ENCODE measurements at places on chromosomes 4 and X. TPM values are rescaled to one million over a fixed set of nuclear protein-coding genes. Genes with fewer than 3 reads are reported as not detected.

DNA sequence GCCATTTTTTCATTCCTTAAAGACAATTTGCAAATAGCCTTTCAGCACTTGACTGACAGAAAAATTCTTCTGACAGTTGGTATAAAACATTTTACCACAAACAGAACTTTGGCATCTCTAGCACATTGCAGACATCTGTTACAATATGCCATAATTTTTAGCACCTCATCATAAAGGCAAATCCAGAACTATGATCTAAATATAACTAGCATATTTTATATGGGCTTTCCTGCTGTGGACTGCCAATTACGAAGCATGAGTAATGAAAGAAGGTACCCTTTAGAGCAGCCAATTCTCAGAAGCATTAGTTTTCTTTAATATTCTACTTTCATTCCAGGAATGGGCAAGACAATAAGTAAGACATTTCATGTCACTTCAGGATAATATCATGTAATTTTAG, 647.4 kb upstream of the GALNT7 start:
- H3K36me3 ChIP-seq: no peaks in the 10 kb centered on the region
- no peak for DNase-seq
- H3K27me3 ChIP-seq: no peaks in the 10 kb centered on the region
- no peaks in the 10 kb centered on the region for H3K4me1 ChIP-seq
- no peak overlapping the region for H3K4me3 ChIP-seq

DNA sequence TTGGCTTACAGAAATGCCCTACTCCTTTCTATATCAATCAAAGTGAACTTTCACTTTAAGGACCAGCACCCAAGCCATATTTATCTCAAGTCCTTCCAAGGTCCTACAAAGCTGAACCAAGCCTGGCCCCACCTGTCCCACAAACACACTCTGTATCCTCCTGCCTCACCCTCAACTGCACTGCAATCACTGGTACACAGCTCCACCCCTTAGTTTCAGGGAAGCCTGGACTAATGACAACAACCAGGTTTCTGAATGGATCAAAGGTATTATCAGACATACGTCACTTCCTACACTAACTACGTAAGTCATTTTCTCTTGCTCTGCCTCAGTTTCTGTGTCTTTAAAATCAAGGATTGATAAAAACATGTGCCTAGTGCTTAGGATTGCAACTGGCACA, 205.6 kb upstream of the HS3ST1 start:
- no peaks in the 10 kb centered on the region for H3K4me1 ChIP-seq
- no peak for DNase-seq
- no peak overlapping the region for H3K27ac ChIP-seq
- H3K4me3 ChIP-seq: no peak overlapping the region
- no peaks in the 10 kb centered on the region for H3K36me3 ChIP-seq

DNA sequence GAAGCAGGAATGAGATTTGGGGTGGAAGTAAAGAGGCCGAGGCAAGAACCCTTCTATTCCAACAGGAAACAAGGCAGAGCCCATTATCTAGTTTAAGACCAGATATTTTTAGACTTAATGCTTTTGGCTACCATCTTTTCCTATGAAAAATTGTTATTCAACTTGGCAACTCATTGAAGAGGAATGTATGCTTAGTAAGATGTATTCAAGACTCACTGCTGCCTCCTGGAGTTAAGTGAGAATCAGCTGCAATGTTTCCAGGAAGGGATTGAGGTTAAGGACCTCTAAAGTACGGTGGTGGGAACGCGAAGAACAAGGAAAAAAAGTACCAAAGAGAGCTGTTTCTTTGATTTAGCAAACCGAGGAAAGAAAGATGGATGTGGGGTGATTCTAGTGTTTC, 89.1 kb downstream of the RAPGEF2 start:
- no peak overlapping the region for H3K4me3 ChIP-seq
- peaks cover 17% of the 10 kb centered on the region for H3K4me1 ChIP-seq
- peaks cover 3% of the 10 kb centered on the region for H3K36me3 ChIP-seq
- no peak for DNase-seq

DNA sequence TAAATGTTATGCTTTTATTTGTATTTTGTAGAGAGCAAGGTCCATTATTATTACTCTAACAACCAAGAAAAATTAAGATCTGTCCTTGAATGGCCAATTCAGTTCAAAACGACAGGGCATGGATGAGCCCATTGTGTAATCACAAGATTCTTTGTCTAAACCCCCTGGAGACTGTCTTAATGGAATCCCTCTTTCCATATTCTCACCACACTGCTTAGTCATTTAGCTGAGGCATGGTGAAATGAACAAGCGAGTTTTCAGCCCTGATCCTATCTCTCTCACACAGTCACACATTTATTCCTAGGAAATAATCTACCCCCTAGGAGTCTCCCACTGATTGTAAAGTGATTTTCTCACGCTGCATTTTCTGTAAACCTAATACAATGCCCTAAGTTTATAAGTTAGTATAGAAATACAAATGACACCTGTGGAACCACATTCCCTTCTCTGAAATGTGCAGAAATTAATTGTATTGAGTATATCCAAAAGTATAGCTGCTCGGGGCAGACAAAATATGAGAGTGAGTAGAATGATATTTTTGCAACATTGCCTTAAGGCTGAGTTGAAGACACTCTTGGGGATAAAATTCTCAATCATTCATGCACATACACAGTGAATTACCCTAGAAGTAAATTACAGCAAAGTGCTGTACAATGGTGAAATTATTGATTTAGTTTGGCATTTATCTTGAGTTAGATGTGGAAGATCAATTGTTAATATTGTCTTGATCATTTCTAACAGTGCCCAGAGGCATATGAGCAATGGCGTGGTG, 119.7 kb upstream of the PCDH7 start:
- no peaks in the 10 kb centered on the region for H3K27me3 ChIP-seq
- H3K27ac ChIP-seq: no peak overlapping the region
- H3K36me3 ChIP-seq: no peaks in the 10 kb centered on the region
- DNase-seq: no peak

DNA sequence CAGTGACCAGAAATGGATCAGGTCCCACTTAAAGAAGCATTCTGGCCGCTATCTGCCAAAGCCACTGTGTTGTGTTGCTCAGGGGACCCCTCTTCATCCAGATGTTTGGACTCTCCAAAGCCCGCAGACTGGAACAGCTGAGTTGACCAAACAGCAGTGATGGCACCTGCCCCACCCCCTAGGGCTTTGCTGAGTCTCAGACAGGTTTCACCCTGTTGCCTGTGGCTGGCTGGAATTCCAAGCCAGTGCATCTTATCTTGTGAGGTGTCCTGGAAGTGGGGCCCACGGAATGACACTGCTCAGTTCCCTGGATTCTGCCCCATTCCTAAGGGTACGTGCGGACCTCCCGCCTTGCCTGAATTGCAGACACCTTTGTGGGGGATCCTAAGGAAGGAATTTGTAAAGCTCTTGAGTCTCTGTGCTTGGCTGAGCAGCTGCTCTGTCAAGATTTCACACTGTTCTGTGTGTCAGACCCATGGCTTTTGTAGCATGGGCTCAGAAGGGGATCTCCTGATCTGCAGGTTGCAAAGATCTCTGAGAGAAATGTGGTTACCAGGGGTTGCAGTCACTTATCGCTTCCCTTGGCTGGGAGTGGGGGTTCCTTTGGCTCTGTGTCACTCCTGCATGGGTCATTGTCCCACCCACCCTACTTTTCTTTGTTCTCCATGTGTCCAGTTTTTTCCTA, 1707.9 kb upstream of the PCDH10 start:
- H3K27ac ChIP-seq: no peak overlapping the region
- H3K36me3 ChIP-seq: no peaks in the 10 kb centered on the region
- no peaks in the 10 kb centered on the region for H3K27me3 ChIP-seq
- no peaks in the 10 kb centered on the region for H3K4me1 ChIP-seq
- no peak overlapping the region for H3K4me3 ChIP-seq

GRCh38 chr4:52234561-52235440, 183.7 kb downstream of the SPATA18 start:
- H3K4me3 ChIP-seq: no peak overlapping the region
- no peaks in the 10 kb centered on the region for H3K27me3 ChIP-seq
- DNase-seq: no peak
- no peaks in the 10 kb centered on the region for H3K4me1 ChIP-seq

Gene MAOA
- total RNA-seq: 132 TPM

- no peak overlapping the region for H3K27ac ChIP-seq
- H3K27me3 ChIP-seq: no peaks in the 10 kb centered on the region
- no peak for DNase-seq
- no peaks in the 10 kb centered on the region for H3K36me3 ChIP-seq
Observed at GRCh38 chr4:11155208-11155867, 273.4 kb downstream of the HS3ST1 start.

Gene SLC35A2
- total RNA-seq: 23.7 TPM

- peak overlapping the region; percentile 83 for H3K27ac ChIP-seq
- H3K36me3 ChIP-seq: no peaks in the 10 kb centered on the region
- H3K27me3 ChIP-seq: no peaks in the 10 kb centered on the region
- H3K4me1 ChIP-seq: peaks cover 42% of the 10 kb centered on the region
Observed at GRCh38 chrX:13094374-13094773, 50.0 kb upstream of the FAM9C start.

GRCh38 chr4:22932326-22932725, 239.6 kb downstream of the GBA3 start:
- H3K4me1 ChIP-seq: no peaks in the 10 kb centered on the region
- H3K4me3 ChIP-seq: no peak overlapping the region

DNA sequence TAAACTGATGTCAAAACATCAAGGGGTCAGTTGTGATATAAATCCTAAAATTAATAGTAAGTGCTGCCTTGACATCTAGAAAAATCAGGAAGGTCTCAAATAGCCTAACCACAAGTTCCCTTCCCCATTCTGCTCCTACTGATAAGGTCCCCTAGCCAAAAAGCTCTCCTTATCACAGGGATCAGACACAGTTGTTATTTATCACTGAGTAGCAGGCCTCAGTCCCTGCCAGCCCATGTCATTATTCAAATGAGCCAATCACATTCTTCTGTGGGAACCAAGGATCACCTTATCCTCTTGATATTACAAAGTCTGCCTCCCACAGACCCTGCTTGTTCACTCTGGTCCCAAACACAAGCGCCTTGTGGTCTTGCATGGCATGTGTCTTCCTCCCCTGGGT, 23.3 kb upstream of the TMEM255A start:
- H3K27ac ChIP-seq: no peak overlapping the region
- H3K27me3 ChIP-seq: no peaks in the 10 kb centered on the region
- H3K4me3 ChIP-seq: no peak overlapping the region

Gene TASL
- total RNA-seq: 2.0 TPM

Gene PITX2
- not detected for total RNA-seq

GRCh38 chrX:96182366-96182765, 502.3 kb upstream of the DIAPH2 start:
- H3K27me3 ChIP-seq: no peaks in the 10 kb centered on the region
- DNase-seq: no peak
- H3K4me1 ChIP-seq: no peaks in the 10 kb centered on the region

- no peak overlapping the region for H3K4me3 ChIP-seq
- H3K27me3 ChIP-seq: no peaks in the 10 kb centered on the region
- H3K4me1 ChIP-seq: peaks cover 50% of the 10 kb centered on the region
- no peaks in the 10 kb centered on the region for H3K36me3 ChIP-seq
- H3K27ac ChIP-seq: peak overlapping the region; percentile 99
Observed at GRCh38 chr4:145734576-145735346, 54.8 kb downstream of the C4orf51 start.

- DNase-seq: no peak
- H3K27ac ChIP-seq: no peak overlapping the region
- H3K36me3 ChIP-seq: no peaks in the 10 kb centered on the region
- H3K27me3 ChIP-seq: no peaks in the 10 kb centered on the region
- H3K4me3 ChIP-seq: no peak overlapping the region
Observed at GRCh38 chrX:11386001-11386523, 92.8 kb downstream of the AMELX start.

Gene SLC38A5
- total RNA-seq: 17.8 TPM

DNA sequence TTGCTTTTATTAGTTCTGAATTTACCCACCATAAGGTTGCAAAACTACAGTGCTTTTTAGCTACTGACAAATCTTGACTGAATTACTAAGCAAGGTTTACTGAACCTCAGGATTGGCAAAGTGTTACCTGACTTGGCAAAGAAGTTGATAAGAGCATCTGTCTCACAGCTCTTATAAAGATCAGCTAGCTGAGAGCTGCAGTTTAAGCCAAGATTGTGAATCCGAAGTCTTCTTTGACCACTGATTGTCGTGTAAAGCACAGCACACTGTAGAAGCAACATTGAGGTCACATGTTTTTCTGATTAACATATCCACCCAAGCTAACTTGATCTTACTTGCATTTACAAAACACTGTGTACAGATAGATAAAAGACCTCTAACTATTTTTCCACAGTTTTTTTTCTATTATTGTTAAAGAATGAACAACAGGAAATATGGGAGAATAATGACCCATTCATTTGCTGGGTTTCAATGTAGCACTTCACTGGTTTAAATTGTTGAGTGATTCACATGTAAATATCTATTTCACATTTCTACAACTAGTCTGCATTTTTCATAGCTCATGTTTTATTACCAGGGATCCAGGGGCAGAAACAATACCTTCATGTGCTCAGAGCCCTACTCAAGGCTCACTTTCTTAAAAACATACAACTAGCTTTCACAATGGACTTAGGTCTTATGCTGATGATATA, 54.0 kb downstream of the METTL14 start:
- H3K27ac ChIP-seq: no peak overlapping the region
- H3K4me1 ChIP-seq: no peaks in the 10 kb centered on the region
- no peak overlapping the region for H3K4me3 ChIP-seq
- H3K27me3 ChIP-seq: no peaks in the 10 kb centered on the region

DNA sequence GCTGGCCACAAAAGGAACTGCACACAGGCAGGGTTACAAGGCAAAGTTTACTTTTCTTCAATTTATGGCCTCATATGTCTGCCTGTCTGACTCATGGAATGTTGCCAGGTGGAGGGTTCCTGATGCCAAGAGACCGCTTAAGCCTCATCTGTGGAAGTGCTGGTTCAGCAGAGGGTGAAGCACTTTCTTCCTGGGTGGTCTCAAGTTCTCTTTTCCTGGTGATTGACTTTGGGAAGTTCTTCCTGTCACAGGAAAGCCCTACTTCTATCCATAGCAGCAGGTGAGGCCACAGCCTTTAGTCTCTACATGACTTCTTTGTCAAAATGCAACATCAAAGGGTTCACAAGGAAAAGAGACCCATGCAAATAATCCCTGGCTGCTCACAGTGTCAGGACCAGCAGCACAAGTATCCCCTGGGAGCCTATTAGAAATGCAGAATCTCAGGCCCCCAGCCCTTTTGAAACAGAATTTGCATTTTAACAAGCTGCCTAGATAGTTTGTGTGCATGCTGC, 81.4 kb upstream of the IGFBP7 start:
- no peaks in the 10 kb centered on the region for H3K36me3 ChIP-seq
- H3K27ac ChIP-seq: no peak overlapping the region
- DNase-seq: no peak

DNA sequence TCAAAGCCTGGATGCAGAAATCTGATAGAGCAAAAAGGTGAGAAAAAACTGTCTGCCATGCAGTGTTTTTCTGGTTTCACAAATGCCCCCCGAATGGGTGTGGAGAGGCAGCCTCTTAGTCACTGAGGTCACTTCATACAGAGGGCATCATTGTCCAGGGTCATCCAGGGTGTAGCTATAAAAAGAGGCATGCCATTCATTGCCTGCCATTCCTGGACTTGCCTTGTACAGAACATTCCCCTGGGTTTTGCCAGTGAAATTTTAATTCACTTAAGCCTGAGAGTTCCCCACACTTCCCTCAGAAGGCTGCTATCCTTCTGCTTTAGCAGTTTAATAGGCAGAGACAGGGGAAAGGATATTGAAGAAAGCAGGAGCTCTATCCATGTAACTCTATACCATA, 230.3 kb downstream of the UNC5C start:
- no peaks in the 10 kb centered on the region for H3K4me1 ChIP-seq
- no peak overlapping the region for H3K4me3 ChIP-seq
- H3K27me3 ChIP-seq: no peaks in the 10 kb centered on the region
- H3K27ac ChIP-seq: no peak overlapping the region
- H3K36me3 ChIP-seq: no peaks in the 10 kb centered on the region

Gene FGFBP2
- 3.8 TPM for total RNA-seq

Gene USP51
- 2.1 TPM for total RNA-seq
